ENCODE measurements at places on chromosomes 12 and 14. TPM values are rescaled to one million over a fixed set of nuclear protein-coding genes. Genes with fewer than 3 reads are reported as not detected.

DNA sequence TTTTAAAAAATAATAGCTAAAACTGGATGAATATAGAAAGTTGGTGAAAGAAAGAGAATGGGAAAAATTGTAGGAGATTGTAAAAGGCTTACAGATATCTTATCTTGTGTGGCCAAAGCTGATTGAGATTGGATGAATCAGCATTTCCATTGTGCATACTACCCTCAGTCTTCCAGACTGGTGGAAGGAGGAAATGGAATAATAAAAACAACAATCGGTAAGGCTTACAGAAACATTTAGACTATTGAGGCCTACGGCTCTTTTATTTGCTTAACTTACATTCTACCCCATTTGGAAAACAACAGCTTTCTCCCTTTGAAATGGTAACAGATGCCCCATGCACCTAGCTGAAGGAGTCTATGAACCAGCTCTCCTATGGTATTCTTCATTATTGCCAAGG lies 129.8 kb downstream of the PTPRB start:
- no peak for DNase-seq

- DNase-seq, result no peak
These were observed 81.2 kb upstream of the ATP2B1 start for GRCh38 chr12:89789862-89790261.

- DNase-seq, result no peak
These were observed 144.2 kb downstream of the C12orf75 start for GRCh38 chr12:105474672-105475071.

DNA sequence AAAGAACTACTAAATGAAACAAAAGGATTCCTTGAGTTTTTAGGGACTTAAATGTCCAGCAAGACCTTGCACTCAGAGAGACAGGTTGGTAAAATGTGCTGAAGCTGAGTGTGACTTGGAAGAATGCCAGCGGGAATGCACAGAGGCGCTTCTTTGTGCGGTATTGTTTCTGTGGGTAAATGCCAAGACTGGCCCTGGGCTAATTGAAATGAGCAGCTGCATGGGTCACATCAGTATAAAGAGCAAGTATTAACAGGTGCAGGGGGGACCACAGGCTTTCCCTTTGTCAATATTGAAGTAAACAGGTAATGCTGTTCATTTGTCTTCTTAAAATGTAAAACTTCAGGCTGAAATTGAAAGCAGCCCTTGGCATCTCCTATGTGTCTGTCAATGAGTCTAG lies 74.3 kb downstream of the LMO3 start:
- DNase-seq, result no peak

DNA sequence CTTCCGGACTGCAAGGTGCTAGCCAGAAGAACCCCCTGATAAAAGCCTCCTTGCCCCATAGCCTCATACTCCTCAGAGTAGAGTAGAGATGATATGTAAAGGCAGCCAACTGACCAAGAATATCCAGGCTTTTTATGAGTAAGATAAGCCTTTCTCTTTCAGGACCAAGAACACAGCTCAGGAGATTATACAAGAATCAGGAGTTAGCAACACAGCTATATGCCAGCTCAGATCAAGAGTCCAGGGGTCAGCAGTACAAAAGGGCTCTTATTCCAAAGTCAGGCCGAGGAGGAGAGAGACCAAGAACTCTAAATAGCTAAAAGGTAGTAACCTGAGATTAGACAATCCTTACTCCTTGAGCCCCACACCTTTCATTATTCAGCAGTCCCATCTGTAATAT lies 135.3 kb downstream of the BTG1 start:
- no peak for DNase-seq

DNA sequence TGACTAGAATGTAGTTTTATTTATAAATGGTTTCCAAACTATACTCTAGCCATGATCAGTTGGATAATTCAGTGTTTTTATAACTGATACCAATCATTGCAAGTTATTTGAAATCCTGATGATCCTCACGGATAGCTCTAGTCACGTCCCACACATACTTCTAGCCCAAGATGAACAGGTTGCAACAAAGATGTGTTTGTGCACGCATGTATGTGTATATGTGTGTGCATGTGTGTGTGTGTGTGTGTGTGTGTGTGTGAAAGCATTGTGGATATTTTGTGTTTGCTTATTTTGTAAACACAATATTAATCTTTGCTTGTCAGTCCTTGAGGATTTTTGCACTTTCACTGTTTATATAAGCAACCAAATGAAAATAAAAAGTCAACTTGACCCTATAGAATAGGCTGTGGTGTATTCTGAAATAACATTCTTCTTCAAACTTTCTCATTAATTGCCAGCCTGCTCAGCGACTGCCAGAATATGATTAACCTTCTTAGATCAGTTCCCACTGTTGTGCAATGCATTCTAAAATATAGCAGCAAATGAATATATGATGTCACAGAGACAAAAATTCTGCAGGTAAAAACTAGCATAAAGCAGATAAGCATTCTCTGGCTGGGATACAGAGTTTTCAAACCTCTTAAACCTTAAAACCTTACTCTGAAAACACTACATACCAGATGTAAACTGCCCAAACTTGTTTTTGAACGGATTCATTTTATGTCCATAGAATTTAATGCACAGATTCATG lies 48.8 kb upstream of the HIF1A start:
- DNase-seq, result no peak

DNA sequence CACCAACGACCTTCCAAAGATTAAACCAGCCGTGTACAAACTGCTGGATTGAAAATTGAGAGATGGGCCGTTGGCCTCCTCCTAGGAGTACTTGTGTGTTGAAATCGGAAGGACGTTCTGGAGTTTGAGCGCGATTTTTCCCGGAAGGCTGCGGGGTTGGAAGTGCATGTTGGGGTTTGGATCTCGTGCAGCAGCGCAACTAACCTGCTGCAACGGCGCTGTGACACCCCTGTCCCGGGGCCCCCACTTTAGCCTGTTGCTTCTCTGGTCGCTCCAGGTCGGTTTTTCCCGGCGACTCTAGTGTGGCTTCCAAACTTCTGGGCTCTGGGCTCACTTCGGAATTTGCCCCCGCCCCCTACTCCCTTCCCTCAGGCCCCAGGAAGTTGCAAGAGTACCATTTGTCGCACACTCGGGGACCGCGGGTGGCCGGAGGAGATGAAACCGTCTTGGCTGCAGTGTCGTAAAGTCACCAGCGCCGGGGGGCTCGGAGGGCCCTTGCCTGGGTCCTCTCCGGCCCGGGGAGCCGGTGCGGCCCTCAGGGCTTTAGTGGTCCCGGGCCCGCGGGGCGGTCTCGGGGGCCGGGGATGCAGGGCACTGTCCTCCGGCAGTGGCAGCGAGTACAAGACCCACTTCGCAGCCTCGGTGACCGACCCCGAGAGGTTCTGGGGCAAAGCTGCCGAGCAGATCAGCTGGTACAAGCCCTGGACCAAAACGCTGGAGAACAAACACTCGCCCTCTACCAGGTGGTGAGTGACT lies at the start of gene ACSS3:
Gene ACSS3, plus strand, starts transcription at position 394 of the 756 bp plus-strand sequence. Its CDS starts 42 bp downstream, at position 436.
- DNase-seq, result no peak

- no peak for DNase-seq
These were observed 5.0 kb upstream of the KLC1 start for GRCh38 chr14:103623883-103624482.

DNA sequence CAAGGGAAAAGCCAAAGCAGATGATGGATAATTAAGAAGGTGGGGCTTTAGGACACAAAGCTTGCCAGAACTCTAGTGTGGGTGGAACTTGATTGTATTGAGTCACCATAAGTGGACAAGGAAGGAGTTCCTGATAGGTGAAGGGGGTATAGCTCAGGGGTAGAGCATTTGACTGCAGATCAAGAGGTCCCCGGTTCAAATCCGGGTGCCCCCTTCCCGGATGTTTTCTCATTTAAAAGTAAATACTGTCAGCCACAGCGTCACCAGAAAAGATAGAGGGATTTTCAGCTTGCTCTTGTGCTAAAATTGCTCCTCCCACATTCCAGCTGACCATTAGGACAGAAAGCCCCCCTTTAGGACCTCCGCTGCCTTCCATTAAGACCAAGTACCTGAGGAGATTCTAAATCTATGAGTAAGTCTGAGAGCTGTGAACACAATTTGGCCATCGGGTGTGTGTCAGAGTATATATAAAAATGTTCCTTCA lies 36.6 kb downstream of the DCAF4 start:
- DNase-seq, result no peak

- no peak for DNase-seq
These were observed 181.5 kb downstream of the ACSS3 start for GRCh38 chr12:81259360-81259759.

DNA sequence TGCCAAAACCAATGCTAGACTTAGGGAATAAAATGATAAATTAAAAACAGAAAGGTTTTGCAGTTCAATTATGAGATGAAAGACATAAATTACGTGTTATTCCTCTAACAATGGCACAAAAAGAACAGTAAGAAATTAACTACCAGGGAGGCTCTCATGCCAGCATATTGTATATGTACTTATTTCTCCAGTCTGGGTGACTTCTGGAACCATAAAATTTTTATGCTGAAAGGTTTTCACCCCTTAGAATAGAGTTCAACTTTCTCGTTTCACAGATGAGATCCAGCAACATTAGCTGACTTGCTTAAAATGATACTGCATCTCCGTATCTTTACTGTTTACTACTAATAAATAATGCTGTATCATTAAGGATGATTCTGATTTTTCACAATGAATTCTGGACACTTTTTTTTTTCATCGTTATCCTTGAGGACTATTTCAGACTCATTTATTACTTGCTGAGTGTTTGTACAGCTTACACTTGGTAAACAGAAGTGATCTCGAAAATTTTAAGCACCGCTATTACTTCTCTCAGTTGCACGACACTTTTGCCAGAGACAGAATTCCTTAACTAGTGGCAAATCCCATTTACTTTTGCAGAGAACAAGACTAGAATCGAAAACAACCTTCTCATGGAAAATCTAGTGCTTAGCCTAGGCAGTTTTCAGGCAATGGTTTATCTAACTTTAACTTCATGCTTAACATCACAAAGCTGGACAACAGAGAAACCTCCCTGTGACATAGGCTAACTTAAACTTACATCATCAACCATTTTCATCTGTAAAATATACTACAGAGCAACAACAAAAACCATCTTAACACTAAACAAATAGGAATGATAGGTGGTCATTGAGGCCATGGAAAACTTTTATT lies 2.7 kb downstream of the RSRC2 start:
- DNase-seq, result no peak

GRCh38 chr12:29160230-29160629 lies 11.2 kb downstream of the FAR2 start:
- DNase-seq, result no peak

DNA sequence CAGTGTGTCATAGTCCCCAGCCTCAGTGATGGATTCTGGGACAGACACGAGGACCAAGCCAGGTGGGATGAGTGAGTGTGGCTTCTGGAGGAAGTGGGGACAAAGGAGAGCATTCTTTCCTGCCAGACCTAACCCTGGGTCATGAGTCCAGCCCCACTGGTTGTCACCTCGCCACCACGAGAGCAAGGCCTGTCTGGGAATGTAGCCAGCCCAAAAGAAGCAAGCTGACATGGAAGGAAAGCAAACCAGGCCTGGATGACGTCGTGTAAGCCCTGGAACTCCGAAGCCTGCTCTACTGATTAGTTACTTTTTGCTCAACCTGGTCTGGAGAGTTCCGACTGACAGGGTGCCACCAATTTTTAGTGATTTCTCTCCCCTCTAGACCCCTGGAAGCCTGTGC lies 105.9 kb downstream of the SINHCAF start:
- DNase-seq, result no peak

DNA sequence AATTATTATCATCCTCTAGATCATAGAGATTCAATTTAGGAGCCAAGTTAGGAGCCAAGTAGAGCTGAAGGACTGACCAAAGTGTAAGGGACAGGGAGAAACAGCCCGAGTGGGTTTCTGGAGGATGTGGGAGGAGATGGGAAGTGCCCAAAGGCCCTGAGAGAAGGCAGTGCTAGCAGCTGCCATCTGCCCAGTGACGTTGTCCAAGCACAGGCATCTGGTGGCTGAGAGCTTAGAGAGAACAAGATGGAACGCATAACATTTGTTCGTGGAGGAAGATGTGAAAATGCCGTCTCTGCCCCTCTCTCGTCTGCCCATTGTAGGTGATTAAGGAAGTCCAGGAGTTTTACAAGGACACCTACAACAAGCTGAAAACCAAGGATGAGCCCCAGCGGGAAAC lies 34.7 kb downstream of the CD9 start:
- DNase-seq, result no peak

DNA sequence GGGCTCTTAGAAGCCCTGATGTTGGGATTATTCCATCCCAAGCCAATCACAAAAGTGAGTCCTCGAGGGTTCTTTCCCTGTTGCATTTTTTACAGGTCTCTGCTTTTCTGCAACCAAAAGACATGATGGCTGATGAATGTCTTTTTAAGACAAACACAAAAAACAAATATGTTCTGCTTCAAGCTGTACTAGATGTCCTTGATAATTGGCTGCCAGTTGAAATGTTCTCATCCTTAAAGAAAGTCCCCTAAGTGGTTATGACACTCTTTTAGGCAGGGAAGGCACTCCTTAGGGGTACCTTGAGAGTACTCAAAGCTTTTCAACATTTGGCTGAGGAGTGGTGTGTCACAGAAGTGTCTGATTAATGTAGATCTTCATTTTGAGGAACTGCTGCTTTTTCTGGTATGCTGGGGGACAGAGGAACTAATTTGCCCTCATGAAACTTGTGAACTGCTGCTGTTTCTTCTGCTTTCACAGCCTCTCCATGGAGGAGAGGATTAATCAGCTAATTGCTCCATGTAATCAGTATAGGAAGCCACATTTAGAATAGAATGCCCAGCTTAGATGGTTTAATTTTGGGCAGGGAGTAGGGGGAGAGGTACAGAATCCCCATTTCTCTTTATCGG lies 22.8 kb upstream of the IGF1 start:
- DNase-seq, result no peak

- no peak for DNase-seq
These were observed 1.7 kb downstream of the AVIL start for GRCh38 chr12:57816855-57817151.

GRCh38 chr12:89160716-89161123 lies 191.6 kb downstream of the DUSP6 start:
- no peak for DNase-seq

DNA sequence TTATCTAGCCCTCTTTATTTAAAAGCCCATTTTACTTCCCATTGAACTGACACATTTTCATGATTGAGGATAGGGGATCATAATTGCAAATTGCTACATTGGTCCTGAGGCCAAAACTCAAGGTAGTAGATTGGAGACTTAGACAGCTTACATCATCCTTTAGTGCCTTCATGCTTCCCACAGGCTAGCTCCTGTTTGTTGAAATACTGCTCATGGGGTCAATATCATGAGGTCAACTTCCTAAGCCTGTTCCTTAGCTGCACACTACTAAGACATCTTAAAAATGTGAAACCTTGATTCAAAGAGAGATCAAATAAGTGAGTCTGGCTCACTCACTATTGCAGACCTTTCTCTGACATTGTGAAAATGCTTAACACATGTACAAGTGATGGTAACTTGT lies 113.0 kb downstream of the TBC1D30 start:
- DNase-seq, result no peak

The KRR1 gene
- total RNA-seq, result 97.7 TPM

The NTF3 gene
- total RNA-seq, result not detected

The XPOT gene
- 90.4 TPM for total RNA-seq

The CIPC gene
- total RNA-seq, result 12.0 TPM

The MLH3 gene
- total RNA-seq, result 16.2 TPM

The ARHGDIB gene
- 1,208 TPM for total RNA-seq

The CEBPE gene
- total RNA-seq, result 0.79 TPM

The BBS10 gene
- 4.3 TPM for total RNA-seq

Data from activated CD8-positive, alpha-beta memory T cell treated with anti-CD3 and anti-CD28 coated beads, Interleukin-2, amount 10 ng/mL, durations not matched to agents 7 days and 5 days (primary cell).